ENCODE measurements at places on chromosomes 2 and 18. TPM values are rescaled to one million over a fixed set of nuclear protein-coding genes. Genes with fewer than 3 reads are reported as not detected.

Gene SLC16A14
- total RNA-seq: 3.8 TPM

Gene PCARE
- under 0.01 TPM for total RNA-seq

Gene CWC22
- total RNA-seq: 4.8 TPM

Gene KLHL14
- total RNA-seq: 0.27 TPM

Gene HNMT
- 1.1 TPM for total RNA-seq

Gene PRKD3
- 27.5 TPM for total RNA-seq

Gene TMEM237
- 8.6 TPM for total RNA-seq

Gene ABCB11
- total RNA-seq: 0.27 TPM

Gene BCL11A
- 65.4 TPM for total RNA-seq

DNA sequence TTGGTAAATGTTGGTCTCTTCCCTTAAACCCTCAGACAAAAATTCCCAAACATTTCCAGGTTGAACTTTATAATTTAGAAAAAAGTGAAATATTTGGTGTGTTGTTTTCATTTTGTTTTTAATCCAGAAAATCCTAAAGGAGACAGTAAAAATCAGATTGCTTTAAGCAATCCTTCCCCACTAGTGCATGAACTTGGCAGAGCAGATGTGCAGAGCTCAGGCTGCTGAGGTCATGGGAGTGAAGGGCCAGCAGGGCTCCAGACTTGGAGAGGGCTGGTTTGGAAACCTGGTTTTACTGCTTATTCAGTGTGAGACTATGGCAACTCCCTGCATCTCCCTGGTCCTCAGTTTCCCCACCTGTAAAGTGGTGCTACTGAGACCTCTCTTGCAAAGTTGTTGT, 66.7 kb upstream of the TEX51 start:
- no peak for DNase-seq

DNA sequence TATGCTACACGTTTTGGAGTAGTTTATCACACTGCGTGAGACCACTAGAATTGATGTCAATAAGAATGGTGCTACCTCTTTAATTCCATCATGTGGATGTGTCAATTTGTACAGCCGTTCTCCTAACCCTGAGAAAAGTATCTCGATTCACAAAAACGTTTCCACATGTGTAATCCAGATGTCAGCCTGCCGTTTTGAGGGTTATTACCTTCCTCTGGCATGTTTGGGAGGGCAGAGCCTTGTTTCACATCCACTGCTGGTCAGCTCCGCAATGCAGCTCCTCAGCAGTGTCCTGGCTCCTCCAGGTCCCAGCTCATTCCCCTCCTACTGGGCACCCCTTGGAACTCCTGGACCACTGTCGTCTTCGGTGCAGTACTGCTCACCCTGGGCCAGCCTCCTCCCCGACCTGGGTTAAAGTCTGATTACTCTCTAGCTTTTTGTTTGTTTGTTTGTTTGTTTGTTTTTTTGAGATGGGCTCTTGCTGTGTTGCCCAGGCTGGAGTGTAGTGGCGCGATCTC, 34.6 kb downstream of the COPS7B start:
- no peak for DNase-seq

GRCh38 chr2:185202381-185202780, 536.2 kb upstream of the FSIP2 start:
- DNase-seq: no peak

- no peak for DNase-seq
Observed at GRCh38 chr2:117833911-117834310, 19.4 kb downstream of the DDX18 start.

DNA sequence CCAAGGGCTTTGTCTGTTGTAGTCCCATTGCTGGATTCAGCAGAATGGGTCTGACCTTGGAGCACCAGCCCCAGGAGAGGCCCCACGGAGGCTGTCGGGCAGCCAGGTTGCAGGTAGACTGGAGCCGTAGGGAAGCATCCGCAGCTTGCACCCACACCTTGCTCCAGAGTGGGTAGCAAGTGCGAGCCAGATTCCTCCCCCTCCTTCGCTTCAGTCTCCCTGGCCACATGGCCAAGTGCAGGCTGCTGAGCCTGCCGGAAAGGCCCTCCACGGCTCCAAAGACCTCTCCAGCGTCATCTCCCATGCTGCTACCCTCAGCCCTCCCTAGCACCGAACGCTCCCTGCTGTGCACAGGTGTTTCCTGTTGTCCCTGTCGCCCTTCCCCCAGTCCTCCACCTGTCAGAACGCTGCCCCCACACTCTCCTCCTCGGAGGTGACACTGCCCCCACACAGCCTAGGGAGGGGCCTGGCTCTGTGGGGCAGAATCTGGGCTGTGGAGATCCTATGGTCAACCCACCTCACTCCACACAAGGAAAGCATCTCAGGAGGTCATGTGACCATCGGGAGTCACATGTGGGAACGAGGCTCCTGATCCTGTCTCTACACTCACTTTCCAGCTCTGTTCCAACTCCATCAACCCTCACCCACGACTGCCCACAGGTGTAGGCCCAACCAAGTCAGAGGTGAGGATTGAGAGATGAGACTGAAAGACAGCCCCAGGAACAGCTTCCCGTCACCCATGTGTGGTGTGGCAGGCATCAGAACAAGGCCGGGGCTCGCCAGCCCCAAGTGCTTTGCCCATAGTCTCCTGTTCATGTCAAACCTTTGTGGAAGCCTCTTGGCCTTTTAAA, 8.3 kb downstream of the KCNF1 start:
- no peak for DNase-seq

DNA sequence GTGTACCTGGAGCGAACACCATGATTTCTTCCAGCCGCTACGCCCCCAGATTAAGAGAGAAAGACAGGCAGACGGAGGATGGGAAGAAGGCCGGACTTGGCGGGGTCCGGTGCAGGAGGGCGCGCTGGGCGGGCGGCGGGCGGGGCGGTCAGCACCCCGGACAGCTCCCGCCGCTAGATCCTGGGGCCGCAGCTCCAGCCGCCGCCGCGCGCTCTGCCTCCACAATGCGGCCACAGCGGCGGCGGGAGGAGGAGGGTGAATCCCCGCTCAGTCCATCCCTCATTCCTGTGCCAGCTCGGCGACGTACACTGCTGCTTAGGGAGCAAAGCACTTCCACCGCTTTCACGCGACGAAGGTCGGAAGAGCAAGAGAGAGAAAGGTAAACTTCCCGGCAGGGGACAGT, at the start of gene AKAIN1:
Gene AKAIN1 (minus strand): TSS at position 226 of the 403 bp plus-strand sequence. CDS start 204 bp downstream, at position 22.
- peak; percentile 44 for DNase-seq

DNA sequence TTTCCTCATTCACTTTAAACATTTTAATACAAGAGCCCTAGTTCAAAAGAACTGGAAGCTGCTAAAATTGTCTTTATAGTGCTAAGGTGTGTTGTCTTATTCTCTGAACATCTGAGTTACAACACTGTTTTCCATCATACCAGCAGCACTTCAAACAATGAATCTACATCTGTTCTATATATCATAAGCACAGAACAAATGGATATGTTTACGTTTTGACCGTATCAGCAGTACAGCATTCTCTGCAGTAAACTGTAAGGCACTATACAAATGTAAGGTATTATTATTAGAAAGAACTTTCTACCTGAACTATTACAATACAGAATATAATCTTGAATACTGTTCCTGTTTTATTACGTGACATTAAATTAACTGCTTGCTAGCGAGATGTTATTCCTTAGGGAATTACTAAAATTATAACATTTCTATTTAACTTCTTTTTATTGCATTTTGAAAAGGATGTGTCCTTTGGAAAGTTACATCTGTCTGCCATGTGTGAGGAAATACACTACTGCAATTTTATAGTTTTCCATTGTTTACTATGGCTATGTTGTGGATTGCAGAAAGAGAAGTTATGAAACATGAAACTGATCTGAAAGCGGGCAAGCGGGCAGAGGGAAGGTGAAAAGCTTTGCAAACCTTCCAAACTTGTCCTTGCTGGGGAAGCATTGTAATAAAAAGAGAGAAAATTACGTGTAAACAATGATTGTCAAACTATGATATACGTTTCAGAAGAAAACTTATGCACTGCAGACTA, 13.7 kb downstream of the NCKAP1 start:
- DNase-seq: no peak

DNA sequence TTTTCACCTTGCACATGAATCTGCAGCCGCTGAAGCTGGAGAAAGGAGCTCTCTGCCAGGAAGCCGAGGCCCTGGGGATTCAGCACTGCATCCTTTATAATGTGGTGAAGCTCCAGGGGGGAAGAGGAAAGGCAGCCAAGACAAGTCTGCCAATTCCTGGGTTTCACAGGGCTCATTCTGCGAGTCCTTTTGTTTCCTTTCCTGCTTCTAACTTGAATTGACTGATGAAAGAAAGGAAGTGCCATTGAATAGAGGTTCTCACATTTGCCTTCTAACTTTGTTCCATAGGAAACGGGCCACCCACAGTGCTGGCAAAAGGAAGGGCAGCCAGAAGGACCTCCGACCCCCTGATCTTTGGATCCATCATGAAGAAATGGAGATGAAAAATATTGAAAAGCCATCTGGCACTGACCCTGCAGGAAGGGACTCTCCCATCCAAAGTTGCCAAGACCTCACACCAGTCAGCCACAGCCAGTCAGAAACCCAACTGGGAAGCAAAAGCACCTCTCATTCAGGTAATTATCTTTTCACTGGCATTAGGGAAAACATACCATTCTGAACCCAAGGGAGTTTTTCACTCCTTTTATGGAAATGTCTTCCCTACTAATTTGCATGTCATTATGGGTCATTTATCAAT, 765.4 kb downstream of the MBD2 start:
- no peak for DNase-seq

GRCh38 chr2:133489146-133489545, 79.1 kb downstream of the NCKAP5 start:
- DNase-seq: no peak

- no peak for DNase-seq
Observed at GRCh38 chr2:75602724-75603342, 42.1 kb upstream of the EVA1A start.

DNA sequence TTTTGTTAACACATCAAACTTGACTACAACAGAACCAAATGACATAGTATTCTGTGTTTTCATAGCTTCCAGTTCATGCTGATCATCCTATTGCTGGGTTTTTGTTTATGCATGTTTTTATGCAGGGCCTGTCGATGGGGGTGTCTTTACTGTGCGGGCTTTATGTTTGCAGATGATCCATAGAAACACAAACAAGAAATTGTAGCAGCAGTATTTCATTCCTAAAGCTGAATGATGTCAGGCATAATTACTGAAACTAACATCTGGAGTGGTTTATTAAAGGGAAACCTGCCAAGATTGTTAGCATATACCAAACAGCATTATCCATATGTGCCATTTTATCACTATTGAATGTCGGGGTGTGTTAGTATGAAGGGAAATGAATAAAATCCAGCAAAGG, 129.7 kb downstream of the PTPRM start:
- no peak for DNase-seq

DNA sequence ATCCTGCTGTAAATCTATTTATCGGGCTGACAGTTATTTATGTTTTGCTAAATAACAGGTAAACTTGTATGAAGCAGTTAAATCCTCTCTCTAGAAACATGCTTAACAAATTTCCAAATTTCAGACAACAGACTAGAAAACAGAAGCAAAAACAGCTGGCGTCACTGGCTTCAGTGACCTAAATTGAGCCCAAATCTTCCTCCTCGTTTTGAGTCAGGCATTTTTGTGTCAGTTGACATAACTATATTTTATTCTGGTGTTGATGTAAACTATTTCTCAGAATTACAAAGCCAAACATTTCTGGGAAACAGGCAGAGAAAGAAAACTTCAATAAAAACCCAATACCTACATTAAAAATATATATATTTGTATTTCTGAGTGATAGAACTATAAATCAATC, 21.7 kb downstream of the RBMS1 start:
- no peak for DNase-seq

- DNase-seq: no peak
Observed at GRCh38 chr2:238165288-238165921, 6.6 kb downstream of the ERFE start.

GRCh38 chr2:156394033-156394741, 42.0 kb upstream of the GPD2 start:
- no peak for DNase-seq

GRCh38 chr2:152189622-152190495, 14.3 kb upstream of the STAM2 start:
- no peak for DNase-seq

DNA sequence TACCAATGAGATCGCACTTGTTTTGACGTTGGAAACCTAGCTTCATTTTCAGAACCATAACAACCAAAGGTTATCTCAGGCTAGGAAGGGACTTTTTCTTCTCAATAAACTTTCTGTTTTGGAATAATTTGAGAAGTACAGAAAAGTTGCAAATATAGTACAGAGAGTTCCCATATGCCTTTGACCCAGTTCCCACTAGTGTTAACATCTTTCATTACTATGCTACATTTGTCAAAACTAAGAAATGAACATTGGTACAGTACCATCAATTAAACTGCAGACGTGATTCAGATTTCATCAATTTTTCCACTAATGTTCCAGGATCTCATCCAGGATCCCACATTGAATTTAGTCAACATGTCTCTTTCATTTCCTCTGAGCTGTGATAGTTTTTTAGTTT, 111.6 kb downstream of the ATL2 start:
- no peak for DNase-seq

GRCh38 chr2:234632527-234633391, 135.9 kb upstream of the ARL4C start:
- DNase-seq: no peak

GRCh38 chr2:96509114-96509846, 4.1 kb upstream of the NEURL3 start:
- DNase-seq: no peak

DNA sequence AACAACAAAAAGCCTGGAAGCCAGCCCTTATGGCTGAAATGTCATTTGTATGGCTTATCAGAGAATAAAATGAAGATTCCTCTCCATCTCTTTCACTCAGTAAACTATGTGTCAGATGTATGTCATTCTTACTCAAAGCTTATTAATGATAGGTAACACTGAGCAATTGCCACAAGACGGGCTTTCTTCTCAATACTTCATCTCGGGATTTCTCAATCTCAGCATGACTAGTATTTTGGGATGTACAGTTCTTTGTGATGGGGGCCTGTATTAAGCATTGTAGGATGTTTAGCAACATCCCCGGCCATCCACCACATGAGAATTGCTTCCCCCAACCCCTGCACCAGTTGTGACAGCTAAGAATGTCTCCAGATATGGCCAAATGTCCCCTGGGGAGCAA, 80.2 kb downstream of the MREG start:
- no peak for DNase-seq

GRCh38 chr2:160635488-160635887, 141.9 kb upstream of the RBMS1 start:
- DNase-seq: no peak

- DNase-seq: no peak
Observed at GRCh38 chr2:232455426-232456255, at the start of gene ALPI. Gene ALPI (plus strand): TSS chr2:232456153. CDS start chr2:232456200, 47 bp downstream.

- no peak for DNase-seq
Observed at GRCh38 chr18:13617826-13618515, 108.4 kb downstream of the FAM210A start.

GRCh38 chr2:128631698-128632500, 313.2 kb upstream of the HS6ST1 start:
- no peak for DNase-seq

All from hematopoietic multipotent progenitor cell (in vitro differentiated cells).